ENCODE measurements at places on chromosomes 11 and 22. TPM values are rescaled to one million over a fixed set of nuclear protein-coding genes. Genes with fewer than 3 reads are reported as not detected.

Gene C11orf65
- 0.28 TPM for total RNA-seq

Gene LRRC4C
- not detected for total RNA-seq

GRCh38 chr22:20380486-20380885 lies 13.5 kb upstream of the ZNF74 start:
- DNase-seq = no peak

- DNase-seq = peak; percentile 64
Measured at GRCh38 chr22:28829358-28830181, 29.2 kb upstream of the XBP1 start.

DNA sequence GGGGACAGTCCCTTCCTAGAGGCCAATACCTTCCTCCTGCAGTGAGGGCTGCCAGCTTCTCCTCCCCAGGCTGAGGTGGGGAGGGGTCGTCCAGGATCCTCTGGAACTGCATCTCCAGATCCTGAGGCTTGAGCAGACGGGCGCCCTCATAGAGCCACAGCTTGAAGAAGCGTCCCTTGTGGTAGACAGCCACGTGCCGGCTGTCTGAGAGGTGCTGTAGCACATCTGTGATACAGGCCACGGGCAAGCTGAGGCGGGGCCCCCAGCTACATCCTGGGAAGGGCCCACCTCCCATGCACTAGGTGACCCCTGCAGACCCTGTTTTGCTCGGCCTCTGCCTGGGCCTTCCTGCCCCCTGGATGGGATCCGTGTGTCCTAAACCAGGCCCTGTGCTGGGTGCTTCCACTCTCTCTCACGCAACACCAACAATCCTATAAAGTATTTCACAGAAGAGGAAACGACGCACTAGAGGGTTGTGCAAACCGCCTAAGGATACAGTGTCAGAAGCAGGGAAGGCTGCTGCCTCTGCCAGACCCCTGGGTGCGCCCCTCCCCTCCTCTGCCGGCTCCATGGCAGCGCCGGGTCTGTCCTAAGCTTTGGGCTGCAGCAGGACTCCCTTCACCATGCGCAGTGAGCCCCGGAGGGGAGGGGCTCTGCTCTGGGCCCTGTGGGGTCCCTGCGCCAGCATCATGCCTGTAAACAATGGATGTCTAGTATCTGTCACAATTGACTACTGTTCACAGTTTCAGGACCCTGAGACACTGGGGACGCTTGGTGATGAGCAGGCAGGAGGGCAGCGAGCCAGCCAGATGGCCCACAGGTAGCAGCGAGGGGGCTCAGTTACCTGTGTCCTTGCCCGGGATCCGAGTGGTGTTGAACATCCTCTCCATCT lies 4.5 kb downstream of the CPT1B start:
- no peak for DNase-seq

- no peak for DNase-seq
Measured at GRCh38 chr11:118953265-118953664, 2.8 kb upstream of the UPK2 start.

- DNase-seq = no peak
Measured at GRCh38 chr22:40385036-40385782, 14.8 kb downstream of the SGSM3 start.
